ENCODE measurements at places on chromosomes 3 and 15.

GRCh38 chr3:37200141-37200540, 25.8 kb upstream of the LRRFIP2 start:
- DNase-seq, result no peak

DNA sequence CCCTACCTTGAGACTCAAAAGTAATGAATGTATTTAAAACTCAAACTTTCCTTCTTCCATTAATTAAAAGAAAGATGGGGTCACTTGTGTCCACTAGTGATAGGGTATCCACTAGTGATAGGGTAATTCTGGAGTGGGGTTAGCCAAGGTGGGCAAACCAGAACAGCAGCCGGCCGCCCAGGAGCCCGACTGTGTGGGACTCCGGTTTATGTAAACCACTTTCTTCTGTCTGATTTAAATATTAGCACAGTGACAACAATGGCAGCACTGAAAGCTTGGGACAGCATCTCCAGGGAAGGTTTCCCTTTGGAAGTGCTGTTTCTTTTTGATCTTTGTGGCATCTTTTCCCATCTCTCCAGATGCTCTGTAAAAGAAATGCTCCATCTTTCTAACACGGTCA, 722 bp downstream of the MYZAP start:
- DNase-seq, result no peak

GRCh38 chr3:44939581-44940036, 36.4 kb downstream of the ZDHHC3 start:
- DNase-seq, result no peak

- no peak for DNase-seq
Observed at GRCh38 chr15:31081588-31082250, 19.8 kb downstream of the TRPM1 start.

DNA sequence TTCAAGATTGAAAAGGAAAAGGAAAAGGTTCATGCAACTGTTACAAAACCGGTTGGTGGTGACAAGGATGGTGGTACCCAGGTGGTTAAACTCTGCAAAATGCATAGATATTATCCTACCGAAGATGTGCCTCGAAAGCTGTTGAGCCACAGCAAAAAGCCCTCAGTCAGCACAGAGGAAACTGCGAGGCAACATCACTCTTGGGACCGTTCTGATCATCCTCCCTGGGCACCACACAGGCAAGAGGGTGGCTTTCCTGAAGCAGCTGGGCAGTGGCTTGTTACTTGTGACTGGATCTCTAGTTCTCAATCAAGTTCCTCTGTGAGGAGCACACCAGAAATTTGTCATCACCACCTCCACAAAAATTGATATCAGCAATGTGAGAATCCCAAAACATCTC, 86.9 kb downstream of the PLCH1 start:
- DNase-seq, result no peak

All from adipocyte (in vitro differentiated cells).